ENCODE measurements at places on chromosomes 5 and 9.

- no peak for DNase-seq
These were observed at the start of gene NPR2 for GRCh38 chr9:35791297-35791921. TSS of gene NPR2 (plus strand) at chr9:35791591. CDS start at chr9:35792409, 818 bp downstream.

DNA sequence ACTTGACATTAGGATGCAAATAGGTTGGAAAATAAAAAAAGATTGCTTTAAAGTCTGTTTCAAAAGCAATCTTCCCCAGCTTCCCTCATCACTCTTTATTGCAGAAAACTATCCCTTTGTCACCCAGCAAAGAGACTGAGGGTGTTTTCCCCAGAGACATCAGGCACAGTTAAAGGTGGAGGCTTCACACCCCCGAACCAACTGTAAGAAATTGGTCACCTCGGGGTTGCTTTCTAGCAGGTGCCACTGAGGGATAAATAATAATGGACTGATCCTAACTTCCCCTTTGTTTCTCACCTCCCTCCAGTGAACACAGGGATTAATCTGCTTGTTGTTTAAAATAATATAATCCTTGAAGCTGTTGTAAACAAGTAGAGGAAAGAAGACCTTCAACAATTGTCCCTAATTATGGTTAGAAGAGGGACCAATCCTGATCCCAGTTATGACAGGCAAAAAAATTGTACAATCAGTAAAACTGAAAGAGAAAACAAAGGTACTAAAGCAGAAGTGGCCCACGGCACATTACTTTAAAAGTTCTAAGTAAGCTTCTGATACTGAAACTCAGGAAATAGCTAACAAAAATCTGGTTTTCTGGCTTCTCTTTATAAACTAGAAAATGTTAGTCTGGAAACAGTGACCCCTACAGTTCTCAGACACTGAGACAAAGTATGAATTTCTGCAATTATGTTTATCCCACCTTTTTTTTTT, 6.6 kb upstream of the PCSK1 start:
- no peak for DNase-seq

DNA sequence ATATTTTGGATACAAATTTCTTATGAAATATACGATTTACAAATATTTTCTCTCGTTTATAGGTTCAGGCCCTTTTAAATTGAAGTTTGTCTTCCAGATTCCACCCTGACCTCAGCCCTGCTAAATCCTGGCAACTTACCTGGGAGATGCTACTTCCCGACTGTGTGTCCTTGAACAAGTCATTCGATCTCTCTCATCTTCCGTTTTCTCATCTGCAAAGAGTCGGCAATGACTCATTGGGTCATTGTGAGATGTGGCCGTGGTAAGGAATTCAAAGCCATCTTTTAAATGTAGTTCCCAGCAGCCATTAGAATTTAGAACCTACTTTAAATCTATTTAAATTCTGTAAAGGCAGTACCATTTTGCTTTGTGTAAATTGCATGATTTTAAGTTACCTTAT, 72.5 kb downstream of the LHX2 start:
- no peak for DNase-seq

- DNase-seq: no peak
These were observed 383.8 kb upstream of the TUSC1 start for GRCh38 chr9:26061948-26062575.

DNA sequence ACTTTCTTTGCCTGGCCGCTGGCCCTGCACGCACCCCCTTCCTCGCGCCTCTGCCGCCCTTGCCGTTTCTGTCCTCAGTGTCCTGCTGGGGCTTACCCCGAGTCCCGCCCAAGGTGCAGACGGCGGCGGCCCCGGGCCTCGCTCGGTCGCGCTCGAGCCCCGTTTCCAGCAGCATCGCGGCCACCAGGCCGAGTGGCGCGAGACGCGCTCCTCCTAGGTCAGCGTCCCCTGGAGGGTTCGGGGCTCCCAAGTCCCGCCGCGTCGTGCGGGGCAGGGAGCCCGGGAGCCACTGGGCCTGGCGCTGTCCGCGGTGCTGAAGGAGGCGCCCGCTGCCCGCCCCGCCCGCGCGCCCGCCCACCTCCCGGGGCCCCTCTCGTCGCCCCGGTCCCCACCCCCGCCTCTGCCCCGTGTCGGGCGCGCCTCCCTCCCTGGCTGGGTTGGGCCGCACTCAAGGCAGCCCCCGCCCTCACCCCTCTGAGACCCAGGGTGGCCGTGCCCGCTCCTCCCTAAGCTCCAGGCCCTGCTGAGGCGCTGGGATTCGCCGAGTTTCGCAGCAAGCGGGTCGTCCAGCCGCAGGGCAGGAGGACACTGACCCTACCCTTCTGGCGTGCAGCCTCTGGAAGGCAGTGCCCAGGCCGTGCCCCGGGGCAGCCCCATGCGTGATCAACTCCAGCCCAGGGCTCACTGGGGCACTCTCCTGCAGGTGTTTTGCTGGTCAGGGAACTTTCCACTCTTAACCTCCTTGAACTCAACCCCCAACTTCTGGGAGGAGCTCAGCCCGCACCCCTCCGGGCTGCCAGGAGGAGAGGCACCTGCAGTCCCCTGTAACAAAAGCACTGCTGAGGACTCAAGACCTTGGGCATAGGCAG, at the start of gene LHX3:
Gene LHX3, minus strand, starts transcription at position 291 of the 869 bp plus-strand sequence. Its CDS starts 116 bp downstream, at position 175.
- no peak for DNase-seq

GRCh38 chr9:15606643-15607472, 54.0 kb downstream of the CCDC171 start:
- DNase-seq: peak; percentile 68

DNA sequence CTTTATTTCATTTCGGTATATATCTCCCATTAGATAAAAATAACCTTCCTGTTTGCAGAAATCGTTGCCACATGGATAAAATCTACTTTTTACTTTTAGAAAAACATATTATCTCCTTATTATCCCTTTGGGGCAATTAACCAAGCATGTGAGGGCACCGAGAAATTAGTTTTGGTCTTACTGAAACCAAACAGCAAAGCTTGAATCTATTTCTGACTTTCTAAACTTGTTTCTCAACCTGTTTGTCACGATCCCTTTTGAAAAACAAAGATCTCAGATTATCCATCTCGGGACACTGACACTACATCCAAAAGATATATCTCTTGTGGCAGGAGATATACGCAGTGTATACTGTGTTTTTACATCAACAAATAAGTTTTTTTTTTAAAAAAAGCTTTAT, 2.3 kb downstream of the TUT7 start:
- DNase-seq: no peak

DNA sequence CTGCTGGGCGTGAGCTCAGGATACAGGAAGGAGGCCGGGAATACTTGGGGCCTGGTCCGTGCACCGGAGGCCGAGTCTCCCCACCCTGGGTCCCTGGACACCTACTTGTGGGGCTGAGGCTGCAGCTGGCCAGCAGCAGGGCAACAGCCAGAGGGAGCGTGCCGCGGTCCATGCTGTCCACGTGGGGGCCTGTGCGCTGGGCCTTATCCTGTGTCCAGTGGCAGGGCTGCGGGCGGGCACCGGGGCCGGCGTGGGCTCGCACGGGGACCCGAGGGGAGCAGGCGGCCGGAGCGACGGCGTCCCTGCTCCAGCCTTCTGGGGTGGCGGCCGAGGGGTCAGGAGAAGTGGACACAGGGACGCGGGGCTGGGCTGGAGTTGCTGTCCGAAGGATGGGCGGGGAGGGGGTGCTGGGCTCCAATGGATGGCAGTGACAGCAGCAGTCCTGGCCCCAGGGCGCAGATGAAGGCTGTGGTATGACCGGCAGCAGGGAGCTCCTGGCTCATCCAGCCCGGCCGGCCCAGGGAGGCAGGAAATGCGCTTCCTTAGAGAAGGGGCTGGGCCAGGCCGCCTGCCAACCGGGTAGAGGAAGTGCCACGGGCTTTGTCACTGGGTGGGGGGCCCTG, at the start of gene ENG:
Gene ENG, minus strand, starts transcription at position 475 of the 623 bp plus-strand sequence. Its CDS starts 303 bp downstream, at position 172.
- no peak for DNase-seq

- DNase-seq: no peak
These were observed 58.6 kb downstream of the WDR70 start for GRCh38 chr5:37437711-37438110.

DNA sequence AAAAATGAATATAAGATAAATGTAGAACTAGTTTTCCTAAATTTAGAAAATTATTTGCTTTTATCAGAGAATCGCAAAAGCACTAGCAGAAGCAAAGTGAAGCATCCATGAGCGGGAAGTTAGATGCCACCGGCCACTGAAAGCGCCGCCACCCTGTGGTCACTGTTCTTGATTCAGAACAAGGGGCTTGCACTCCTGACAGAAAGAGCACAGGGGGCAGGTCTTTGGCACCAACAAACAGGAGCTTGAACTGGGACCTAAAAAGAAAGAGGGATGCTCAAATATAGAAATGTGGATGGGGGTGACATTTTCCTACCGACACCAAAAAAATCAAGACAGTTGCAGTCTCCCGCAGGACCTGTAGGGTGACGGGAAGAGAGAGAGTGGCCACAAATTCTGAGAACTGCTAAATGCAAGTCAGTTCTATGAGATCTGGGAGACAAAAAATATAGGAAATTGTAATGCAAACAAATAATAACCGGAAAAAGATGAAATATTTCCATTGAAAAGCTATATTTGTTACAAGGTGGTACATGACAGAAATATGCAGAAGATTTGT, 144.3 kb downstream of the CDH12 start:
- no peak for DNase-seq

DNA sequence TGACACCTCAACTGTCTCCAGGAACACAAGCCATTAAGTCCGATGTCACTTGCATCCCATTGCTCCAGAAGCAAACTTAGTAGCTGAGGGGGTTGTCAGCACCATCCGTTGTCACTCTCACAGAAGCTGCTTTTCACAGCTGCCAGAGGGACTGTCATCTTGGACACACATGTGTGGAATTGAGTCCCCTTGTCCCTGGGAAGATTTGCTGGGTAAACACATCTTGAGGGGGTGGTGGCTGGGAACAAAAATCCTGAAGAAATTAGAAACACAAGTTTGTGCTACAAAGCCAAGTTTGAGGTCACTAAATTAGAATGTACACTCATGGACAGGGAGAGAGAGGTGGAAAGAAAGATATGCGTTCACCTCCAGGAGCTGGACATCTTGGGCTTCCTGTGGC, 55.2 kb upstream of the ADRA1B start:
- no peak for DNase-seq

DNA sequence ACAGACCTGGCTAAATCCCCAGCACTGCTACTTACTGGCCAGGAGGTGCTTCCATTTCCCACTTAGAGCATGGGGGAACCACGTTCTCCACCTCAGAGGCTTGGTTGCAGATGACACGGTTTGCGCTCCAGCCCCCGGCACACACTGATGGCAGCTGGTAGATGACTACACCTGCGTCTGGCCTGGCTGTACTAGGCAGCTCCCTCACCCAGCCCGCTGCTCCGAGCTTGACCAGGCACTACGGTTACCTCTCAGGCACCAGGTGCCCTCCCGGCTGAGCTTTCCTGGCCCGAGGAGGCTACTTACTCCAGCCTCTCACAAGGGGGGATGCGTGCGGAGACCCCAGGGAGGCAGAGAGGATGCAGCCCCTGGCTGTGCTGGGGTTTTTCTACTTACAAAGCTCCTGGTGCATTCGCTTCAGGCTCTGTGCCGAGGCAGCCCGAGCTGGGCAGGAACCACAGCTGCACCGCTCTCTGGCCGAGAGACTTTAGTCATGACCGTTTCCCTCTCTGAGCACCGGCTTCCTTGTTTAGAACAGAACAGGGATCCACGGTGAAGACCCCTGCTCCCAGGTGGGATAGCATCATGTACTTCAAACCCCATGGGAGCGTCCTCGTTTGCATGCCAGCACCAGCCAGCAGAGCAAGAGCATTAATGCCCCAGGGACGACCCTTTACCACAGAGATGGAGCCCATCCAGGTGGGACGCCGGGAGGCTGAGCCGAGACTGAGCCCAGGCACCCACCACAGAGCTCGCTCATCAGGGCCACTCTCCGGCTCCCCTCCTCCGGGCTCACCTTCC, 7.6 kb upstream of the GBGT1 start:
- DNase-seq: peak; percentile 5

GRCh38 chr5:54595721-54596120, 78.2 kb downstream of the SNX18 start:
- no peak for DNase-seq

- no peak for DNase-seq
These were observed 671.3 kb downstream of the PRELID2 start for GRCh38 chr5:145163876-145164275.

GRCh38 chr5:160470437-160471361, 49.0 kb downstream of the PTTG1 start:
- DNase-seq: no peak

DNA sequence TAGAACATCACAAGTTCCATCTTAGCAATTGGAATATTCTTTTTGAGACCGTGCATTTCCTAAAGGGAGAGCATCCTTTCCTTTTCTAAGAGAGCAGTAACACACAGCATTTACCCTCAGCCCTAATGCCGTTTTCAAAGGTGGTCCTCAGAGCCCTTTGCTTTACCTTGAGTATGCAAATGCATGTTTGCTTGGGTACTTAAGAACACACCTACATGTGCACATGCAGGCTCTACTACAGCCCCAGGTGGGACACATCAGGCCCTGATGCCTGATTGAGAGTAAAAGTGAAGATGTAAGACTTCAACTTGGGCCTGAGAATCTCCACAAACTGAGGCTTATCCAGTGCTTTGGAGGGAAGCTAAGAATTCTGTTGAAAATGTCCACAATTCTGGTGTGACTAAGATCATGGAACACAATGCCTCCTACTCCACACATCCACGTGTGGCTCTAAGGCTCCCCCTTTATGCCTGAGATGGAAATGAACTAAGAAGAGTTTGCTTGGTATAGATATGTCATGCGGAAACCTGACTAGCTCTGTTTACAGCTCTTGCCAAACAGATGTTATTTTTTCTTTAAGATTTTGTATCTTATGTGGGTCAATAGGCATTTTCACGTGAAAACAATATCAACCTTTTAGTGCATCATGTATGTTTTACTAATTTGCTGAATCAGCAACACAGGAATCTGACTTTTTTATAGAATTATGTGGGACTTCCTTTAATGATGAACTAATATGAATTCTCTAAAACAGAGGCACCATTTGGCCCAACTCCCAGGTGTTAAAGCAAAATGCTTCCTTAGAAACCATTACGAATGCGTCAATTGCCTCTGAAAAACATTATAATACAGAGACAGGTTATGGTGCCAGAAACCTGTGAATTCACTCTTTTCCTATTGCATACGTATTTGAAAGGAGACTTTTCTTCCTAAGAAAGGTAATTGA, 48.9 kb upstream of the SLC2A8 start:
- no peak for DNase-seq

DNA sequence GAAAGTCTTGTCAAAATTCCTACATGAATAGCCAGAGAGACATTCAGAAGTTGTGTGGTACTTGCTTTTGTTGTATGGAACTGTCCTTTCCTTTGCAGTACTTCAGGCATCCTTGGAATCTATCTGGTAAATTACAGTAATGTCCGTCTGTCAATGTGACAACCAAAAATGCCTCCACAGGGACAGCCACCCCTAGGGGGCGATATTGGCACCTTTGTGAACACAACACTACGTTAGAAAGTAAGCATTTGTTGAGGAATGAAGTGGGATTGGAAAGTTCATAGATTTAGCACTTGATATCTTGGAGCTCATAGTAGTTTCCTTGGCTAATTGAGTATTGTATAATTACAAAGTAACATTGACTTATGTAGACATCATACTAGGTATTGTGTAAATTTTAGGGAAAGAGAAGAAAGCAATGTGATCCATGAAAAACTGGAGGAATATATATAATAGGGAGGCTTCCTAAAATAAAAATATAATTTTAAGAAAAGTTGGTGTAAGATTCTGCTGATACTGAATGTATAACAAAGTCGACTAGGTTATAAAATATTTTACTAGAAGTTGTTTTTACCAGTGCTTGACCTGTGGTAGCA, 32.7 kb downstream of the TMEFF1 start:
- no peak for DNase-seq
